Activated naive CD4-positive, alpha-beta T cell treated with anti-CD3 and anti-CD28 coated beads, Interleukin-2, amount 10 ng/mL, durations not matched to agents 7 days and 5 days (primary cell): ENCODE measurements at places on chromosomes 4 and X.

GRCh38 chr4:121980643-121981042, 28.8 kb upstream of the TRPC3 start:
- no peak for DNase-seq

DNA sequence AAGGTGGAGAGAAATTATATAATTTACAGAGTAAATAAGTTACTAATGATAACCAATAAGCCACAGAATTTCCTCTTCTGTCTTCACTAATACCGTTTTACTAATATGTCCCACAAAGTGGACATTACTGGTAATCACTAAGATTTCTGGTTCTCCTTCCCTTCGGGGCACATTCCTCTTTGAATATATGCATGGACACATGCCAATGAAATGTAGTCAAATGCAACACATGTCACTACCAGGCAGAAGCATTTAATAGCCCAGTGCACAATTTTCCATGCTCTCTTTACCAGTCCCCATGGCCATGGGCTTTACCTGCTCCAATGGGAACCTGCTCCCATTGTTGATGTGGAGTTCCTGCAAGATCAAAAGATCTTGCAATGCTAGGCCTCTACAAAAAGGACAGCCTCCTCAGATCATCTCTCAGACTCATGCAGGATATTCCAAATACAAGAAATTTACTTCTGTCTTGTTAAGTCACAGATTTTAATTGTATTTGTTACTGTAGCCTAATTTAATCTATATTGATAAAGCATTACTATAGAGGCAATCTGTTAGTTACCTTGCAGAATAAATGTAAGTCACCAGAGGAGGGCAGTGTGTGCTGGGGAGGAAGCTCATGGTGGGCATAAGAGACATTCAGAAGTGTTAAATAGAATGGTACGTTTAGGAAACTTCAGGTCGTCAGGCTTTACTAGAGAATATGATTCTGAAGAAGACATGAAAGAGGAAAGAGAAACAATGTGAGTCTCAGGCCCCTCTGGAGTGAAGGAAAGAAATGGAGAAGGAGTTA, 37.1 kb upstream of the INPP4B start:
- no peak for DNase-seq

DNA sequence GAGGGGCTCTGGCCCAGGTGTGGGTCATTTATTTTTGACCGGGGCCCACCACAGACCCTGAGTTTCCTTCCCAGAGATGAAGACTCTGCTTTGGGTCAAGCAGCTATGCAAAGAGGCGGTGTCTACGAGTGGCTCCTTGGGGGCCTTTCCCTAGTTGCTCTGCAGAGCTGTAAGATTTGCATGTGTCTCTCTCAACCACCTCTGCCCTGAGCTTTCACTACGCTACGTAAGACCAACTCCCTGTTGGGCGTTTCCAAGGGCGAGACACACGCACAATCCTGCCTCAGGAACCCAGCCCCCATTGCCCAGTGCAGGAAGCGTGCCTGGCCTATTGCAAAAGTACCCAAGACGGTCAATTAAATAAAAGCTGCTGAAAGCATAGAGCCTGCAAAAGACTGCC, 10.0 kb upstream of the ANOS1 start:
- no peak for DNase-seq

DNA sequence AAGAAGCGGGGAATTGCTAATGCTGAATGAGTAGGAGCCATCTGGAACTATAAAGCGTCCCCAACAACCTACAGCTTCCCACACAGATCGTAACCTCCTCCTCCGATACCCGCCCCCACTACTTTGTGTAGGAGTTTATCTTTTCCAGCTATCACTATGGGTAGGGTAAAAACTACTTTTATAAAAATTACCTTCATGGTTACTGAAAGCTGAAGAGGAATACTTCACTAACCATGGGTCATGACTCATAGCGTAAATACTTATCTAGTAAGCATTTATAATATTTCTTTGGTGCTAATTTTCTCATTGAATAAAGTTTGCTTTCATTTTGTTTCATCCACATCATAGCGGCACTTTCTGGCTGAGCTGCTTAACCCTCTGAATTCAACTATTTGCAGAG, 79.4 kb upstream of the TNIP3 start:
- DNase-seq: no peak

DNA sequence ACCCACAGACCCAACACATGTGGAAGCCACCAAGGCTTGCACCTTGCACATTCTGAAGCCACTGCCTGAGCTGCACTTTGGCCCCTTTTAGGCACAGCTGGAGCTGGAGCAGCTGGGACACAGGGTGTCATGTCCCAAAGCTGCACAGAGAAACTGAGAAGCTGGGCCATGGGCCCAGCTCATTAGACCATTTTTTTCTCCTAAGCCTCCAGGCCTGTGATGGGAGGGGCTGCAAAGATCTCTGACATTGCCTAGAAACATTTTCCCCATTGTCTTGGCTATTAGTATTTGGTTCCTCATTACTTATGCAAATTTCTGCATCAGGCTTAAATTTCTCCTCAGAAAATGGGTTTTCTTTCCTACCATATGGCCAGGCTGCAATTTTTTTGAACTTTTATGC, 447.4 kb upstream of the HS3ST1 start:
- no peak for DNase-seq

GRCh38 chrX:21398426-21398825, 24.2 kb downstream of the CNKSR2 start:
- DNase-seq: no peak

GRCh38 chrX:7082556-7082955, 65.0 kb upstream of the STS start:
- DNase-seq: no peak

- no peak for DNase-seq
These were observed 170.7 kb upstream of the PUDP start for GRCh38 chrX:7318661-7319060.

GRCh38 chr4:165678236-165678935, 194.7 kb upstream of the TLL1 start:
- DNase-seq: no peak
